ENCODE measurements at places on chromosomes 16 and 17. TPM values are rescaled to one million over a fixed set of nuclear protein-coding genes. Genes with fewer than 3 reads are reported as not detected.

DNA sequence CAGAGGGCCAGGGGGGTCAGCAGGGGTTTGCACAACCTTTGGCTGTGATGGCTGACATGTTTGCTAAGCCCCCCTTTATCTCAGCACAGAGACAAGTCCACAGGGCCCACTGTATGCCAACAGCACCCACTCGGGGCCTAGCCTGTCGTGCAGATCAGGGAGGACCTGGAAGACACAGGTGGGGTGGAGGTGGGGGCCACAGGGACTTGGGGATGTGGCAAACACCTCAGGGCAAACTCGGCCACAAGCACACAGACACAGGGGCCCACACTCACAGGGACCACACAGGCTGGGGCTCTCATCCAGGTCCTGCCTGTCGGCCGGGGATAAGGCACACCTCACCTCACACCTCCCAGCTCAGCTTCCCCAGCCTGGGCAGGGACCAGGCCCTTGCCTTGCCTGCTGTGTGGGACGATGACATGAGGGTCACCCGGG is 87.9 kb downstream of the C16orf78 start:
- H3K4me3 ChIP-seq: no peak overlapping the region
- H3K4me1 ChIP-seq: no peaks in the 10 kb centered on the region
- no peaks in the 10 kb centered on the region for H3K36me3 ChIP-seq
- no peak for DNase-seq

DNA sequence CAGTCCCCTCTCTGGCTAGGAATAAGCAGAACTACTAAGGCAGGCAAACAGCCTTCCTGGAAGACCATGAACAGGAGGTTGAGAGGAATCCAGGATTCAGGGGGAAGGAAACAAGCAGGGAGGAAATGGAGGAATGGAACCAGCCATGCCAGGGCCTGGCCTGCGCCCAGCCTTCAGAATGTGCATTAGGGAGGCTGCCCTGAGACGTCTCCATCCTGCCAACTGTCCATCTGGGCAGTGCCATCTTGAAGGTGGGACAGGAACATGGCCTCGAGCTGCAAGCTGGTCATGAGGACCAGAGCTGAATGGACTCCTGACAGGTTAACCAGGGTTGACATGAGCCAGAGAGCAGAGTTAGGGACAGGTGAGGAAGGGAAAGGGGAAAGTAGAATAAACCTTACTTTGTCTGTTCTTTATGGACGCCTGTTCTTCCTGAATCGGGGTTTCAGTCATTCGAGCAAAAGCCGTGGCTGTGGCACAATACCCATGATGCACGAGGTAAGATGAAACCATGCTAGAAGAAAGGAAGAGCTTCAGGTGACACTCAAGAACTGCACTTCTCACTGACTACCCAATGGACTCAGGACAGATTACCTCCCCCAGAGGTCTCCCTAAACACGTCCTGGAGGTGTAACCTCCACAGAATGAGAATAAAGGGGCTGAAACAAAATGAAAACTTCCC is 12.1 kb upstream of the GFOD2 start:
- peaks cover 11% of the 10 kb centered on the region for H3K36me3 ChIP-seq
- H3K4me1 ChIP-seq: no peaks in the 10 kb centered on the region
- H3K27me3 ChIP-seq: no peaks in the 10 kb centered on the region
- H3K27ac ChIP-seq: no peak overlapping the region

- peaks cover 44% of the 10 kb centered on the region for H3K27me3 ChIP-seq
- no peak for DNase-seq
- H3K4me3 ChIP-seq: no peak overlapping the region
- no peak overlapping the region for H3K27ac ChIP-seq
- H3K4me1 ChIP-seq: no peaks in the 10 kb centered on the region
- no peaks in the 10 kb centered on the region for H3K36me3 ChIP-seq
Observed at GRCh38 chr17:49570540-49571242, 5.0 kb upstream of the NXPH3 start.

SPAG9 gene
- 97.7 TPM for total RNA-seq

DNA sequence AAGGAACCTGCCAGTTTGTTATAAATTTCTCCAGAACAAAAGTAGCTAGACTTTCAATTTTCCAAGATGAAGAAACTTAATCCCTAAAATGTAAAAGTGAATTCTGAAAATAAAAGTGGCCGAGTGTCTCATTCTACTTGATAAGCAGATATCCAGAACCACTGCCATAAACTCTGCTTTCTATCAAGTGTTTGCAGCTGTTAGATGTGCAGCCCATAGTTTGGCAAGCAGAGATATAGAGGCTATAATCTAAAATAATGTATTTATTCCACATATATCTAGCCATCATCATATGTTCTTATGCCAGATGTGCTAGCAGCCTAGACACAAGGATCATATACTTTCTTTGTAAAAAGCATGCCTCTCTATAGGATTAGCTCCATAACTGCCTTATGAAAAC is 14.7 kb upstream of the FBXL20 start:
- no peaks in the 10 kb centered on the region for H3K27me3 ChIP-seq
- H3K27ac ChIP-seq: no peak overlapping the region
- H3K4me1 ChIP-seq: no peaks in the 10 kb centered on the region
- peaks cover 42% of the 10 kb centered on the region for H3K36me3 ChIP-seq
- DNase-seq: no peak

- peaks cover 7% of the 10 kb centered on the region for H3K27me3 ChIP-seq
- no peaks in the 10 kb centered on the region for H3K4me1 ChIP-seq
- H3K27ac ChIP-seq: no peak overlapping the region
- peak; percentile 44 for DNase-seq
Observed at GRCh38 chr16:54407596-54407995, 121.0 kb upstream of the IRX3 start.

Measured in astrocyte (in vitro differentiated cells and primary cell).